Pancreas (tissue), 10 donors: ENCODE measurements at places on chromosomes 5 and 9. TPM values are rescaled to one million over a fixed set of nuclear protein-coding genes. Genes with fewer than 3 reads are reported as not detected.

DNA sequence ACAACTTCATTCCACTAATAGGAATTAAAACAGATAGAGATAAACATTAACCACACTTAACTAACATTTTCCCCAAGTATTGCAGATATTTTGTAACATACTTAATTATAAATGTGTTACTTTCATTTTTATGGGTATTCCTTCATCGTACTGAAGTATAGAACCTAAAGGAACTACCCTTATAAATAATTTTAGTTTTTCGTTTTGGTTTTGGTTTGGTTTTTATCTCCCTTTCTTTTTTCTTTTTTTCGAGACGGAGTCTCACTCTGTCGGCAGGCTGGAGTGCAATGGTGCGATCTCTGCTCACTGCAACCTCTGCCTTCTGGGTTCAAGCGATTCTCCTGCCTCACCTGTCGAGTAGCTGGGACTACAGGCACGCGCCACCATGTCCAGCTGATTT is 60.1 kb upstream of the LMNB1 start:
- no peak overlapping the region for H3K27ac ChIP-seq
- no peaks in the 10 kb centered on the region for H3K27me3 ChIP-seq
- DNase-seq: no peak
- no peaks in the 10 kb centered on the region for H3K36me3 ChIP-seq
- no peak overlapping the region for H3K4me3 ChIP-seq

GRCh38 chr5:32311404-32312196 is 1.1 kb downstream of the MTMR12 start:
- H3K27me3 ChIP-seq: no peaks in the 10 kb centered on the region
- H3K4me1 ChIP-seq: peaks cover 40% of the 10 kb centered on the region
- no peaks in the 10 kb centered on the region for H3K36me3 ChIP-seq
- DNase-seq: no peak
- H3K27ac ChIP-seq: peak overlapping the region; percentile 97
- peak overlapping the region; percentile 77 for H3K4me3 ChIP-seq

- no peaks in the 10 kb centered on the region for H3K36me3 ChIP-seq
- H3K4me1 ChIP-seq: no peaks in the 10 kb centered on the region
- H3K27ac ChIP-seq: no peak within 1 kb of the TSS
- H3K27me3 ChIP-seq: no peaks in the 10 kb centered on the region
- no peak within 1 kb of the TSS for H3K4me3 ChIP-seq
Observed at GRCh38 chr9:68540712-68541535, at the start of gene TMEM252. Gene TMEM252, minus strand, starts transcription at chr9:68540883. Its CDS starts 69 bp downstream, at chr9:68540814.

GRCh38 chr9:127087836-127088235 is 34.6 kb downstream of the ANGPTL2 start:
- H3K36me3 ChIP-seq: no peaks in the 10 kb centered on the region
- DNase-seq: no peak

DNA sequence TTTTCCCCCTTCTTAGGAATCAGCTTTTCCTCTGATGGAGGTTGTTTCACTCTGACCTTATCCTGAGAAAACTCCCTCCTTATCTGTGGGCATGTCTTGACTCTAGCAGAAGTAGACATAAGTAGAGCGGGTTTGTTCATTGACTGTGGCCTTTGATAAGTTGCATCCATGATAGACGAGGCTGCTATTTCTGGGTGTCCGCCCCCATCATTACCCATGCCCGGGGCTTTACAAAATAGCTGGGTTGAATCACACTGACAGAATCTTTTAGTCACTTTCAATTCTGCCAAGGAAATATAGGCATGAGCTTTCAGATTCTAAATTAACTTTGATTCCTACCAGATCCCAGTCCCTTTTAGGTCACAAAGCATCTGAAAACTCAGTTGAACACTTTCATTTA is 223.8 kb downstream of the SEC61B start:
- no peak overlapping the region for H3K27ac ChIP-seq
- no peak overlapping the region for H3K4me3 ChIP-seq
- H3K27me3 ChIP-seq: no peaks in the 10 kb centered on the region
- no peaks in the 10 kb centered on the region for H3K4me1 ChIP-seq

GRCh38 chr9:91920630-91921350 is 29.2 kb downstream of the ROR2 start:
- H3K27me3 ChIP-seq: no peaks in the 10 kb centered on the region
- no peak for DNase-seq

DNA sequence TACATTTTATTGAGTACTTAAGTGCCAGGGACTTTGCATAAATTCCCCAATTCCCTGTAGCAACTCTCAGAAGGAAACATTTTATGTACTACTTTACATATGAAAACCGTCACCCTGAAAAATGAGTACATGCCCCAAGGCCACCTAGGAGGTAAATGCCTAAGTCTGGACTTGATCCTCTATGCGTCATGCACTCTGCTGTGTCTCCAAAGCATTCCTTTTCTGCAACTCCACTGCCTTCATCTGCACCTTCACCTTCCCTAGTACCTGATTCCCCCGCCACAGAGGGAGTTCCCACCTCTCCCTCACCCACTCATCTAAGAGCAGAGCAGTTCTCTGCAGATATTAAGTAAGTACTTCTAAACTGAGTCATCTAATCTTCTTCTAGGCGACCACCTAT is 75.2 kb upstream of the HRH2 start:
- no peak overlapping the region for H3K4me3 ChIP-seq
- H3K36me3 ChIP-seq: no peaks in the 10 kb centered on the region
- no peaks in the 10 kb centered on the region for H3K27me3 ChIP-seq
- DNase-seq: no peak
- no peaks in the 10 kb centered on the region for H3K4me1 ChIP-seq

DNA sequence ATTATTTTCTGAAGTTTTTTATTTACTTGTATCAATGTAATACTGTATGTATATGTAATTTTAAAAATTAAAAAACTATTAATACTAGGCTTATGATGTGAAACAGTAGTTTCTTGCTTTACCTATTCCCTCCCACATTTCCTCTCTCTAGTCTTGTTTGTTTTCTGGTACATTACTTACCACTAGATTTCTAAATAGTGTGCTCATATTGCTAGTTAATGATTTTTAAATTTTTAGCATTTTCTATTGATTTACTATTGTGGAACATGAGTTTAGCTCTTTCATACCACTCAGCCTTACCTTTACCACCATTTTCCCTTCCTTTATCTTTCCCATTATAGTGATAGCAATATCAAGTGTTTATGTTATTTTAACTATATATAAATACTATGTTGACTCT is 39.3 kb downstream of the UBE2R2 start:
- no peak overlapping the region for H3K27ac ChIP-seq
- H3K27me3 ChIP-seq: no peaks in the 10 kb centered on the region
- no peaks in the 10 kb centered on the region for H3K36me3 ChIP-seq
- DNase-seq: no peak
- H3K4me3 ChIP-seq: no peak overlapping the region
- peaks cover 18% of the 10 kb centered on the region for H3K4me1 ChIP-seq

GRCh38 chr5:90911169-90911568 is 352.6 kb downstream of the ADGRV1 start:
- peaks cover 13% of the 10 kb centered on the region for H3K4me1 ChIP-seq
- no peak for DNase-seq
- H3K36me3 ChIP-seq: no peaks in the 10 kb centered on the region
- H3K27ac ChIP-seq: no peak overlapping the region
- no peaks in the 10 kb centered on the region for H3K27me3 ChIP-seq

- H3K27me3 ChIP-seq: no peaks in the 10 kb centered on the region
- H3K4me3 ChIP-seq: no peak overlapping the region
- H3K36me3 ChIP-seq: no peaks in the 10 kb centered on the region
- no peak overlapping the region for H3K27ac ChIP-seq
- H3K4me1 ChIP-seq: no peaks in the 10 kb centered on the region
Observed at GRCh38 chr5:118033686-118034338, 954.5 kb downstream of the DTWD2 start.

DNA sequence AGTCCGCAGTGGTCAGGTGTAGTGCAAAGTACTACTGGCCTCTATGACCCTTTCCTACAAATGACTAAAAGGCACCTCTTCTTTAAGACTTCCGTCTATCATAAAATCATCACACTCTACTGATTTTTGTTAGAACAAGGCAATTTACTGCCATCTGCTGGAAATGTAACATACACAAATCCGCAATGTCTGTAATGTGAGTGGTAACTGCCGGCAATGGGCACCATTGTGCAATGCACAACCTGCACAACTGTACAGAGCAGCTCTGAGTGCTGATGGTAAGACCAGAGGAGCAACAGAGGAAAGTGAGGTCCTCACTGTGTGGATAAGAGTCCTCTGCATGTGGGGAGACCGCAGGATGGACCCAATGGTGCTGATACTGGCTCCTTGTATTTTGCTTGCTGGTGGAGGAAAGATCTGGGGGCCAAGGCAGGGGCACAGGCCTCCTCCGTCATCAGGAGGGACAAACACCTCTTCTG is 103.7 kb downstream of the ATPSCKMT start:
- no peak overlapping the region for H3K27ac ChIP-seq
- no peaks in the 10 kb centered on the region for H3K4me1 ChIP-seq
- H3K27me3 ChIP-seq: no peaks in the 10 kb centered on the region
- H3K4me3 ChIP-seq: no peak overlapping the region

DNA sequence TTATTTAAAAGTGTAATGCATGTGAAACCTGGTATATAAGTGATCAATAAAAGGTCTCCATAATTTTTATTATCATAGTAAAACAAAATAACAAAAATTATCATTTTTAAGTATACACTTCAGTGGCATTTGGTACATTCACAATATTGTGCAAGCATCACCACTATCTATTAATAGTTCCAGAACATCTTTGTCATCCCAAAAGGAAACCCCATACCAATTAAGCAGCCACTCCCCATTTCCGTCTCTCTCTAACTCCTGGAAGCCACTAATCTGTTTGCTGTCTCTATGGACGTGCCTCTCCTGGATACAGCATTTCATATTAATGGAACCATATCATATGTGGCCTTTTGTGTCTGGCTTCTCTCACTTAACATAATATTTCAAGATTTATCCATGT is 7.6 kb downstream of the OLFML2A start:
- no peak for DNase-seq
- H3K36me3 ChIP-seq: no peaks in the 10 kb centered on the region
- H3K4me3 ChIP-seq: no peak overlapping the region
- H3K27ac ChIP-seq: no peak overlapping the region
- no peaks in the 10 kb centered on the region for H3K4me1 ChIP-seq
- H3K27me3 ChIP-seq: no peaks in the 10 kb centered on the region

DNA sequence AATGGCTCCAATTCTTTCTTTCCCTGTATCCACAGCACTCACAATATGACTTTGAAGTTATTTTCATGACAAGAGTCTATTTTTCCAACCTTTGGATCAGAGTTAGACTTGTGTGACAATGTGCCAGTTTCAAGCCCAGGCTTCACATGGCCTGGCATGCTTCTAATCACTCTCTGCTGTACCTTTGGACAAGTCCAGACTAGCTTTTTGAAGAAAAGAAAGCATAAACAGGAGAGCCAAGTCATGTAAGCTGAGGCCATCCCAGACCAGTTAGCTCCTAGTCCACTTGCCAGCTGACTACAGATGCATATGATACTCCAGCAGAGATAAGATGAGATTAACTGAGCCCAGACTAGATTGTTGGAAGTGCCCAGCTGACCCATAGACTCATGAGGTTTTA is 513.6 kb upstream of the C9orf72 start:
- H3K27me3 ChIP-seq: no peaks in the 10 kb centered on the region
- no peak for DNase-seq
- no peak overlapping the region for H3K27ac ChIP-seq
- H3K4me3 ChIP-seq: no peak overlapping the region
- no peaks in the 10 kb centered on the region for H3K4me1 ChIP-seq
- no peaks in the 10 kb centered on the region for H3K36me3 ChIP-seq

DNA sequence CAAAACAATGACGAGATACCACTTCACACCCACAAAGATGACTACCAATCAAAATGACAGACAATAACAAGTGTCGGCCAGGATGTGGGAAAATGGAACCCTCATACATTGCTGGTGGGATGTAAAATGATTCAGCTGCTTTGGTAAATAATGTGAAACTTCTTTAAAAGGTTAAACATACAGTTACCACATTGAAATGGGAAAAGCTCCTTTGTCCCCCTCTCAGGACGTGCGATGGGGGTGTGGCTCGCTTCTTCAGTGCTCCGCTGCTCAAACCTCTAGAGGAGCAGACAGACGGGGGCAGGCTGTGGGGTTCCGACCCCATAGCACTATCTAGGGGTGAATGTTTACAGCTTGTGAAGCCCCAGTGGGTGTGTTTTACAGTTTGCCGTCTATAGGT is 8.0 kb upstream of the PLPP6 start:
- no peak for DNase-seq
- H3K36me3 ChIP-seq: peaks cover 8% of the 10 kb centered on the region
- H3K4me3 ChIP-seq: no peak overlapping the region
- no peak overlapping the region for H3K27ac ChIP-seq
- H3K27me3 ChIP-seq: no peaks in the 10 kb centered on the region
- H3K4me1 ChIP-seq: peaks cover 20% of the 10 kb centered on the region

- no peaks in the 10 kb centered on the region for H3K4me1 ChIP-seq
- H3K36me3 ChIP-seq: no peaks in the 10 kb centered on the region
- H3K27me3 ChIP-seq: no peaks in the 10 kb centered on the region
- no peak overlapping the region for H3K27ac ChIP-seq
- peak; percentile 48 for DNase-seq
- no peak overlapping the region for H3K4me3 ChIP-seq
Observed at GRCh38 chr9:130301483-130302286, 36.1 kb downstream of the HMCN2 start.

- no peaks in the 10 kb centered on the region for H3K36me3 ChIP-seq
- H3K27ac ChIP-seq: no peak overlapping the region
- H3K4me3 ChIP-seq: peak overlapping the region; percentile 38
Observed at GRCh38 chr9:29211580-29212396, 1638.5 kb upstream of the C9orf72 start.

- no peaks in the 10 kb centered on the region for H3K27me3 ChIP-seq
- H3K4me1 ChIP-seq: no peaks in the 10 kb centered on the region
- no peak overlapping the region for H3K4me3 ChIP-seq
- no peak overlapping the region for H3K27ac ChIP-seq
Observed at GRCh38 chr9:136821826-136822544, 14.2 kb downstream of the RABL6 start.

DNA sequence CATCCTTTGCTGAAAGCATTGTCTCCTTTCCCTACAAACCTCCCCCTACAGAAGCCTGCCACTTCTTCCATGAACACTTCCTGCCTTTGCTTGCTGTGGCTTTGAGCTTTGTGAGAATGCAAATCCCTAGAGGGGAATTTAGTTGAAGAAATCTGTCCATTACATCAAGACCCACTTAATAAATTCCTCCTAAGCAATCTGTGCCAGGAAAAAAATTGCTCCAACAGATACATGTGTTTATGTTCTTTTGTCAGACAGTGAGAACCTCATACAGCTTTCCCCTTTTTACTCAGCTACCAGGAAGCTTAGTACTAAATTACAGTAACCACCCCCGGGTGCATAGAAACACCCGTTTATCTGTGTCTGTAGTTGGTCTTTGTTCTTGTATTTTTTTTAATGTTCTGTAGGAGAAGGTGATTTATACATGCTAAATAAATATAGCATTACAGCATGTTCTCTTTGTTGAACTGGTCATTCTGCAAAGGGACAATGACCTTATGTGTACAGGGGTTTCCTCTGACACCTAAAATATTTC is 43.9 kb downstream of the SH3TC2 start:
- no peaks in the 10 kb centered on the region for H3K27me3 ChIP-seq
- H3K27ac ChIP-seq: no peak overlapping the region
- H3K36me3 ChIP-seq: no peaks in the 10 kb centered on the region
- no peak for DNase-seq

ISCA1 gene
- 26.5 TPM for polyA plus RNA-seq

C9orf153 gene
- polyA plus RNA-seq: 0.42 TPM

SLC6A3 gene
- polyA plus RNA-seq: not detected

PCDHB14 gene
- polyA plus RNA-seq: 2.8 TPM

CFAP157 gene
- polyA plus RNA-seq: 1.6 TPM

SLC46A2 gene
- not detected for polyA plus RNA-seq

PCDHB15 gene
- 2.8 TPM for polyA plus RNA-seq

CARD6 gene
- 2.5 TPM for polyA plus RNA-seq

C1QTNF2 gene
- polyA plus RNA-seq: 0.27 TPM
